ENCODE measurements at places on chromosomes 6 and 20. TPM values are rescaled to one million over a fixed set of nuclear protein-coding genes. Genes with fewer than 3 reads are reported as not detected.

Gene FERMT1
- 128 TPM for total RNA-seq

Gene LAMP5
- not detected for total RNA-seq

Gene CYP24A1
- 0.13 TPM for total RNA-seq

Gene OR12D3
- total RNA-seq, result not detected

Gene ZNF334
- total RNA-seq, result 1.1 TPM

Gene KHDC1L
- not detected for total RNA-seq

Gene ITPR3
- total RNA-seq, result 125 TPM

Gene SLC17A3
- total RNA-seq, result not detected

Gene F13A1
- not detected for total RNA-seq

Gene ADGB
- total RNA-seq, result not detected

Gene FAM162B
- total RNA-seq, result not detected

Gene OXT
- not detected for total RNA-seq

Gene SRSF12
- 3.8 TPM for total RNA-seq

Gene CCM2L
- total RNA-seq, result not detected

Gene DDX43
- total RNA-seq, result not detected

Gene WFDC10B
- 0.52 TPM for total RNA-seq

Gene LGSN
- total RNA-seq, result not detected

Gene MAP7
- total RNA-seq, result 38.2 TPM

Gene PTCRA
- total RNA-seq, result not detected

Gene ASXL1
- total RNA-seq, result 37.2 TPM

Gene GJA10
- not detected for total RNA-seq

Gene RBM24
- total RNA-seq, result 0.49 TPM

Gene TPD52L1
- 115 TPM for total RNA-seq

Gene PLN
- total RNA-seq, result not detected

Gene RAD21L1
- not detected for total RNA-seq

Gene SIRPA
- total RNA-seq, result 68.3 TPM

Gene SDCBP2
- total RNA-seq, result 13.8 TPM

Gene CST2
- not detected for total RNA-seq

Gene SNAP91
- total RNA-seq, result not detected

Gene SAMD3
- total RNA-seq, result not detected

Gene DUSP15
- 0.67 TPM for total RNA-seq

Gene GSTA2
- 0.50 TPM for total RNA-seq

Gene PXDC1
- 40.4 TPM for total RNA-seq

Gene BHLHE23
- total RNA-seq, result not detected

Gene VGLL2
- not detected for total RNA-seq

Gene MAP3K5
- 4.2 TPM for total RNA-seq
